Thoracic aorta endothelial cell (primary cell): ENCODE measurements at places on chromosomes 5 and 9. TPM values are rescaled to one million over a fixed set of nuclear protein-coding genes. Genes with fewer than 3 reads are reported as not detected.

The PCDHGA7 gene
- total RNA-seq, result 0.65 and 2.0 TPM in 2 replicates

The CLPTM1L gene
- total RNA-seq, result 206 and 221 TPM in 2 replicates

The DDX4 gene
- not detected in 2 replicates for total RNA-seq

The BAAT gene
- total RNA-seq, result under 0.01 and 0.07 TPM in 2 replicates

The GLRX gene
- total RNA-seq, result 8.3 and 15.6 TPM in 2 replicates

The MEIKIN gene
- not detected in 2 replicates for total RNA-seq
